ENCODE measurements at places on chromosomes 16 and 17.

- DNase-seq: no peak
Observed at GRCh38 chr16:49213594-49213993, 68.0 kb downstream of the CBLN1 start.

DNA sequence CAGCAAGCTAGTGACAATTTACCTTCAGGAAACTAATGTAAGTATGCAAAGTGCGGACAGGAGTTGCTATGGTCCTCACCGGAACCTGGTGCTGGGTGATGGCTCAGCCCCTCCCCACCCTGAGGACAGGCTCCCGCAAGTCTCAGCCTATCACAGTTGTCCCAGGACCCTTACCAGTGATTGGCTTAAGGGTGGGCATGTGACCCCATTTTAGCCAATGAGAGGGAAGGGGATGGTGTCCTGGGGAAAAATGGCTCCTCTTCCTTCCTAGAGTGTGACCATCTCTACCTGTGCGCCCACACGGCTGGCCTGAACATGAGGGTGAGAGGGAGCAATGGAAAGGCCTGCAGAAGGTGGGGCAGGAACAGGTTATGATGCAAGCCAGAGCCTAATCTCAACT, 80.4 kb downstream of the C16orf78 start:
- no peak for DNase-seq

GRCh38 chr17:2070241-2071023, 15.5 kb downstream of the HIC1 start:
- DNase-seq: no peak

DNA sequence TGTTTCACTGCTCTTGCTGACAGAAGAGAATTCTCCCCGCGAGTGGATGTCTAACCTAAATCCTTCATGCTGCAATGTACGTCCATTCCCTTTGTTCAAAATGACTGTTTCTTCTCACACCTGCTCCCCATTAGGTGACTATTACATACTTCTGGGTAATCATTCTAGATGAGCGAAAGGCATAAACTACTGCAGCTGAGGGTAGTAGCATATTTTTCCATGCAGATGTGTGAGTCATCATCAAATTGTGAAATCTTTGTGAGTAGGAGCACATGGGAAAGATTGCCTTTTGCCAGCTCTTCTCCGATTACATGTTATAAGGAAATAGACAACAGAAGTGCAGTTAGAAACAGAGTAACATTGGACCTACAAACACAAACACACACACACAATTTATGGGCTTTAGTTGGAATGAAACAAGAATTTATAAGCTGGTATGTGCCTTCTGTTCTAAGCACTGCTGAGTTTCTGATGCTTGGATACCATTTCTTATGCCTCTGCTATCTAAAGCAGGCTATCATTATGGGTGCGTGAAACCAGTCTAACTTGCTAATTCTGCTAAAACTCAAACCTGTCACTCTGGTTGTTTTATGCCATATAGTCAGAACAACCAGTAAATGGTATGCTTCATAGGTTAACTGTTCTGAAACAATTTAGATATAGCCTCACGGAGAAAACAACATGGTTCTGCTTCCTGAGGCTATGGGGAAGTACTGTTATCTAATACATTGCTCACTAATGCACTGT, 346.9 kb upstream of the PSMD7 start:
- peak; percentile 61 for DNase-seq

GRCh38 chr17:46135126-46135812, 58.0 kb downstream of the KANSL1 start:
- DNase-seq: no peak

- peak; percentile 6 for DNase-seq
Observed at GRCh38 chr16:56041556-56042140, 149.6 kb upstream of the GNAO1 start.

GRCh38 chr17:44832805-44833204, 2.7 kb upstream of the GJC1 start:
- peak; percentile 32 for DNase-seq

GRCh38 chr17:8649157-8650118, 18.9 kb upstream of the MYH10 start:
- DNase-seq: peak; percentile 89

DNA sequence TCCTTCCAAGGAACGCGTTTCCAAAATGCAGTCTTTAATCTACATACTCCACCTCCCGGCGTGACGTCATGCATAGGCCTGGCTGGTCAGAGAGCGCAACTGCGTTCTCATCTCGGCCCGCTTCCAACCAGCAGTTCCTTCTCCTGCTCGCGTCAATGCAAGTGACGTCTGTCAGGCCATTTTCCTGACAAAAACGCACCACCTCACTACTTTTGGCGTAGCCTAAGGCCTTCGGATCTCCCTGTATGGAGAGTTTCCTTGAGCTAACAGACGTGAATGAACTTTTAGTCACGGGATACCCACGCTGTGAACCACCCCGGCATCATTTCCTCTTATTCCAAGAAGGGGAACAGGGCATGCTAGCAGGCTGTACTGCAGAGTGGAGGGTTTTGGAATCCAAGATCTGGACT, 25.0 kb downstream of the TEX14 start:
- DNase-seq: peak; percentile 36

GRCh38 chr17:67044016-67044772, at the start of gene CACNG1:
Gene CACNG1, plus strand, starts transcription at chr17:67044554. Its CDS starts 107 bp downstream, at chr17:67044661.
- DNase-seq: no peak

DNA sequence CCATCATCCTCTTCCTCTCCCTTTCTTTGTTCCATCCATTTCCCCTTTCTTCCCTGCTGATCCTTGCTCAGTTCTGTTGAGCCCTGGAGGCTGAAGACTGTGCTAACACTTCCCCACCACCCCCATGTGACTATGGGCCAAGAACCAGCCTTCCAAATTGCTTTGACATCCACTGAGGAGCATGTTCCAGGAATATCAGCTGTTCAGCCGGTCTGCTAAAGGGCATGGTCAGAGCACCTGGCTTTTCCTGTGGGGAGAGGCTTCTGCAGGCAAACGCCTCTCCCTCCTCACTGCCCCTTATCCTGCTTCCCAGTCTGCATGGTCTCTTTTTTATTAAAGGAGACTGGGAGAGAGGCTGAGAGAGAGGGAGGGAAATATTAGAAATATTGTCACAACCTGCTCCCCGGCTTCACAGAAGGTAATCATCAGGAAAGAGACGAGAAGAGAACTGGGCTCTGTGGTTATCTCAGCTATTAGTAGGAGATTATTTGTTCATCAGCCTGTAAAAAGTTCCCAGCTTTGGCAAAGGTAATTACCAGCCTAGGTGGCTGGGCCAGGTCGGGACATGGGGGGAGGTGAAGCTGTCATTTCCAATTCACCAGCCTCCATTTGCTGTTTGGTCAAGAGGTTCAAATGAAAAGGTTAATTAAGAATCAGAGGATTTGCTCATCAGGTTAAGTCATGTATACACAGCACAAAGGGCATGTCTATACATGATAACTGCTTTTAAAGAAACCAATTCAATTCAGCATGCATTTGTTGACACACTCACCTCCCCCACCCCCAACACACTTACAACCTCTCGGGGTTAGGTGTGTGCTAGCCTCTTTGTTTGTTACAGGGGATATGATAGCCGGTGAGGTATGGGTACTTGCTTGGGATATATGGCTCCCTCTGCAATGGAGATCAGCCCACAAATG, 83.7 kb upstream of the CRHR1 start:
- DNase-seq: no peak

DNA sequence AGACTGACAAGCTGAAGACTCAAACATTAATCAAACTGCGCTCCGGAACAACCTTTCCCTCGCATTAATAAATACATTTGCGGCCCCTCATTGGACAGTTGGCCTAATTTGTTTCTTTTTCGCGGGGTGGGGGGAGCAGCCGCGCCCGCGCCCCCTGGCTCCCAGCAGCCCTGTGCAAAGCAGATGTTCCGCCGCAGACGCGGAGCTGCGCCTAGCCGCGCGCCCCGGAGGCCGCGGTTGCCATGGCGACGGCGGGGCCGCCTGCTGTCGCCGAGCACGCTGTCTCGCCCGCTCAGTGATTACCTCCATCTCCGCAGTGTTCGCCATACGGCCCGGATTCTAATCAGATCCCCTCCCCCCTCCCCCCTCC, 25.5 kb downstream of the COPZ2 start:
- DNase-seq: peak; percentile 50

DNA sequence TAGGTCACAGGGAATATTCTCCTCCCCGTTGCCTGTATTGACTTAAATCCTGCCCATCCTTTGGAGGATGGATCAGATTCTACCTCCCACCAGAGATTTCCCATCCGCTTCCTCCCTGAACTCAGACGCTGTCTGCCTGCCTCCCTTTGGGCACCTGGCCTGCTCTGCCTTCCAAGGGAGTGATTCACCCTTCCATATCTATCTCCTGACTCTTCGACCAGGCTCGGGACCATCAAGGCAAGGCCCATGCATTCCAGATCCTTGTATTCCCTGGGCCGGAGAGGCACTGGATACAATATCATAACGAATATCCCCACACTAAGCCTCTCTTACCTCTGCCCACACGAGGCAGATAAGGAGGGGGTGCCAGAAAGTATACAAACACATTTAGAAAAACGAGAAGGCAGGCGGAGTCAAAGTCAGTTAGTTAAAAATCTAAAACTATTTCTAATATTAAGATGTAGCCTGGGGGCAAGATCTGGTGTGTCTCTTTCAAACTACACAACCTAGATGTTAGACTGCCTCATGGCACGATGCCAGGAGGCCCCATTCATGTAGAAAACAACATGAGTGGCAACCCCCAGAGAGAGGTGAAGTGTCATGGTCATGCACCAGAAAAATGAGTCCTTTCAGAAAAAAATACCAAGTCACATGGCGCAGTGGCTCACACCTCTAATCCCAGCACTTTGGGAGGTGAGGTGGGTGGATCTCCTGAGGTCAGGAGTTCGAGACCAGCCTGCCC, 9.2 kb downstream of the PMP22 start:
- peak; percentile 74 for DNase-seq

- no peak for DNase-seq
Observed at GRCh38 chr17:50598487-50598886, 36.2 kb upstream of the ABCC3 start.

GRCh38 chr17:58270476-58271215, 10.1 kb downstream of the MPO start:
- no peak for DNase-seq

- no peak for DNase-seq
Observed at GRCh38 chr17:78111727-78112517, 16.6 kb downstream of the TMC6 start.

- peak; percentile 78 for DNase-seq
Observed at GRCh38 chr17:72539981-72540897, 419.4 kb downstream of the SOX9 start.

DNA sequence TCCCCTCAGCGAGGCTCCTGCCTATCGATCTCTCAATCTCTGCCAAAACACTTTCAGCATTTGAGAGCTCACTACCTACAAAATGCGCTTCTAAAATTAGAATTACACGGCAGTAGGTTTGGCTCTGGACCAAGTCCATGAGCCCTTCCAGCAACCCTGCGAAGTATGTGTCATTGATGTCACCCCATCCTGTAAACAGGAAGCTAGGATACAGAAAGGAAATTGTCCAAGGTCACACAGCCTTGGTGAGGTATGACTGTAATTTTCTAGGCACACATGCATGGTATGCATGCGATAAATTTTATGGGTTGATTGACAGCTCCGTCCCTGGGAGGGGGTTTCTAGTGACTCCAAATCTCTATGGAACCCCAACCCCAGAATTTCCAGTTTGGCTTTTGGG, 330.3 kb upstream of the CDH5 start:
- DNase-seq: peak; percentile 15

GRCh38 chr17:81920612-81921536, 2.9 kb upstream of the SIRT7 start:
- DNase-seq: no peak

- no peak for DNase-seq
Observed at GRCh38 chr17:58375811-58376210, 23.8 kb upstream of the SUPT4H1 start.

DNA sequence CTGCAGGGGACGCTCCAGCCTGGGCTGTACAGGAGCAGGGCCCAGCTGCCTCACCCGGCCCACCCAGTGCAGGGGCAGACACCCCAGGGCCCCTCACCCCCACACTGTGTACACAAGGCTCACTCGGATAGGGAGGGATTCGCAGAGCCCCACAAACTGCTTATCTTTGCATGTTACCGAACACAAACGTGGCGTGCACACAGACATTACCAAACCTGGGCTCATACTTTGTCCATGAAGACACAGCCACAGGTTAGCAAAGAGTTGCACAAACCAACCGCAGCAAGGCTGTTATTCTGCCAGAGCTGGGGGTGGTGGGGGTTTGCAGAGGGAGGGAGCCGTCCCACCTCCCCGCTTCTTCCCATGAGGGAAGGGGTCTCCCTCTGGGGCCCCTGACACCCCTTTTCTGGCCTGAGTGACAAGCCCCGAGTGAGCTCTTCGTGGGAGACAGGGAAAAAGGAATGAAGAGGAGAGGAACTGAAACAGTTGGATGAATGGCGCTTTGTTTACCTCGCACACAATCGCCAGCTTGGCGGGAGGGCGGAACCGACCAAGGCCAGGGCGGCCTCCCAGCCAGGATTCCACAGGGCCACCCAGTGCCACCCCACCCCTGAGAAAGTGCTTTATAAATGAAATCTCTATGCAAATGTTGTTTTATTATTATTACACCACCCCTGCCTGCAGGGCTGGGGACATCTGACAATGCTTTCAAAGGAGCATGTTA, 434 bp upstream of the CPSF4L start:
- no peak for DNase-seq

DNA sequence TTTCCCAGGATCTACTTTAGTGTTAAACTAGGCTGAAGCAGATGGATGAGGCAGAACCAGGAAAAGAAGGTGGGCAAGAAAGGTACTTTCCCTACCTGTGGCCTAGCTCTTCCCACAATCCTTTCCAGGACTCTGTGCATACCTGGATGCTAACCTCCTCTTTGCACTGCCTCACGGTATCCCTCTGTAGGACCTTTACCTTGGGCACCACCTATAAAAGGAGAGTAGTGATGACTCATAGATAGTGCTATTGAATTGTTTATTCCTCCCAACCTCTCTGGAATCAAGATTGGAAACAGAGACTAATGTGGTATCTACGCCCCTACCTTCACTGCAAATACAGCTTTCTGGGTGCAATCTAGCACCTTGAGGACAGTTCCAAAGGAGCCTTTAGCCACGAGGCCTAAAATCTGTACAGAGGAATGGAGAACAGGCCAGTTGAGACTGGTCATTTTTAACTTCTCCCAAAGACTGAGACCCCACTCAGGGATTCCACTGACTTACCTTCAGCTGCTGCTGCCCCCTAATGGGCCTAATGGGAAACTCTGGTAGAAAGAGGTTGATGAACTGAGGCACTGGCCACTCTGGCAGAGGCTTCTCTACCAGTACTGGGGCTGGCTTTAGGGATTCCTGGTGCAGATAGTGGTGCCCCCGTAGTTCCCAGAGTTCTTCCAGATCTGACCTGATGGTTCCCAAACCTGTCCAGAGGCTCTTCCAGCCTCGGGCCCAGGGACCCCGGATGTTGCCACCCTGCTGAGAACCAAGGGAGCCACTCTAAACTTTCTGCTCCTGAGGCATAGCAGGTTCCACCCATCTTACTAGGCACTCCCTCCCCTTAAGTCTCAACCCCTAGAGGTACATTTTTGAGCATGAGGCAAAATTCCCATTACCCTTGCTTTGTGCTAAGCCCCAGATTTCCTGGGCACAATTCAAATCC, 781 bp downstream of the RSKR start:
- peak; percentile 44 for DNase-seq

GRCh38 chr17:66727634-66728570, 107.0 kb upstream of the CACNG5 start:
- DNase-seq: peak; percentile 37

Measured in EL (cell line).